ENCODE measurements at places on chromosomes 5 and 9.

DNA sequence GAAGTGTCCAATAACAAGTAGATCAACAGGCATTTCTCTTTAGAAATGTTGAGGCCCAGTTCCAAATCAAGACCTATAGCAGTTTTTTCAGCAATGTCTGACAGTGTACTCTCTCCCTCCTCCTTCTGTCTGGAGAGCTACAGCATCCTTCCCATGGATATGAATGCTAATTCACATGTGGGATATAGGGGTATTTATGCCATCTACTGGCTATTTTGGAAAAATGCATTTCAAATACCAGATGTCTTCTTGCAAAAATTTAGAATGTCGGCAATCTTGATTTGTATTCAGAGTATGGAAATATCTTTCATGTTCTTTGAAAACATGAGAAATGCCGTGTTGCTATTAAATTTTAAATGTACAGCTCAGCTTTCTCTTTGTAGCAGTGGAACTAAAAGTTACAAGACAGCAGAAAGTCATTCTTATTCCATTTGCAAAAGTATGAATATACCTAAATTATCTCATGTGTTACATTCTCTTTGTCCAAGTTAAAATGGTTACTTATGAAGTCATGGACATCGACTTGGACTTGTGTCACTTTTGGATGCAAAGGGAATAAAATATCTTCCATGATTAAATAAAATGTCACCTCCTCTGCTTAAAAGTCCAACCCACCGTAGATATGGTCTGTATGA lies 647.8 kb downstream of the TAF11L14 start:
- no peak for DNase-seq

DNA sequence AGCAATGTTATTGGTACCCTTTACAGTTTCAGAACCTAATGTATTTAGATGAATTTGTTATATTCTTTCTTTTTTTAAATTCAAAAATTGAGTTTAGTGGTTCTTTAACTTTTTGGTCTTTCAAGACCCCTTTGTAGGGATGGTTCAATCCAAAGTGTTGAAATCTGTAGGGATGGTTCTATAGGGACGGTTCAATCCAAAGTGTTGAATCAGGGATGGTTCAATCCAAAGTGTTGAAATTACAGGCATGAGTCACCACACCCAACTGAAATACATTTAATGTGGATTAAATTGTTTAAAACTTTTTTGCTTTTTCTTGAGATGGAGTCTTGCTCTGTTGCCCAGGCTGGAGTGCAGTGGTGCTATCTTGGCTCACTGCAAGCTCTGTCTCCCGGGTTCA lies 30.6 kb downstream of the SNX2 start:
- DNase-seq: no peak

DNA sequence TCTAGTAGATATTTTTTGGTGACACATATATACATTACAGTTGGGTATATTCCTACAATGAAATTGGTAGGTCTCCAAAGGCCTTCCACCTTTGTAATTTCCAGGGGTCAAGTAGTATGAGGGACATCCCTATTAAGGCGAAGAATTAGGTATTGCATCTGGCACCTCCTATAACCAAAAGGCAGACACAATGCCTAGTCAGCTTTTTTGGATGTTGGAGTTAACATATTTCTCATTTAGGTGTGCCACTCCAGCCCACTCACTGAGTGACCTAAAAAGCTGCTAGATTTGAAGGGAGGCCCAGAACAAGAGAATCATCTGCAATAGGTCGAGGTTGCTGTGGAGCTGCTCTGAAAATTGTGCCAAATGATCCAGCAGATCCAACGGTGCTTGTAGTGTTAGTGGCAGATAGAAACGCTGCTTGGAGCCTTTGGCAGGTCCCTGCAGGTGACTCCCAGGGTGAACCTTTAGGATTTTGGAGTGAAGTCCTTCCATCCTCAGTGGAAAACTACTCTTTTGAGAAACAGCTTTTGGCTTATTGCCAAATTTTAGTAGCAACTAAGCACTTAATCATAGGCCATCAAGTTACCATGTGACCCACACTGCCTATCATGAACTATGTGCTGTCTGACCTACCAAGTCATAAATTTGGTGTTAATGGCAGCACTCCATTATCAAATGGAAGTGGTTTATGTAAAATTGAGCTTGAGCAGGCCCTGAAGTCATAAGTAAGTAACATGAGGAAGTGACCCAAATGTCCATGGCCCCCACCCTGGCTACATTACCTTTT lies 15.7 kb upstream of the FNIP1 start:
- no peak for DNase-seq

DNA sequence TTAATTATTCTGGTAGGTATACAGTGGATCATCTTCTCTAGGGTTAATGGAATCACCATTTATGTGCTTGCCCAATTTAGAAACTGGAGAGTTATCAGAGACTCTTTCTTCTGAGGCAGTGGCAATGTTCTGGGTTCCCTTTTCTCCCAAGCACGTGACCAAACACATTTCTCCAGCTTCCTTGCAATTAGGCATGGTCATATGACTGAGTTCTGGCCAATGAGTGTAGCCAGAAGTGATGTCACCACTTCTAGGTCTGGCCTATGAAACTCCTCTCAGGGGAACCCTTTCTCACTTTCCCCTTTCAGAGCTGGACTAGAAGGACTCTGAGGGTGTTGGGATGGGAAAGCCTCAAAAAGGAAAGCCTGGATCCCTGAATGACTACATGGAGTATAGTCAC lies 172.0 kb downstream of the NSG2 start:
- no peak for DNase-seq

- no peak for DNase-seq
These were observed 170.0 kb downstream of the NTRK2 start for GRCh38 chr9:84839541-84839940.

GRCh38 chr5:107580889-107581820 lies 89.6 kb downstream of the EFNA5 start:
- no peak for DNase-seq

- no peak for DNase-seq
These were observed 7.4 kb upstream of the FBXL7 start for GRCh38 chr5:15492545-15492944.

GRCh38 chr5:154494036-154494435 lies 16.0 kb upstream of the HAND1 start:
- DNase-seq: no peak

- no peak for DNase-seq
These were observed 342.6 kb downstream of the GLIS3 start for GRCh38 chr9:3957306-3957705.

- no peak for DNase-seq
These were observed 148.9 kb downstream of the GCNT1 start for GRCh38 chr9:76607730-76608436.

DNA sequence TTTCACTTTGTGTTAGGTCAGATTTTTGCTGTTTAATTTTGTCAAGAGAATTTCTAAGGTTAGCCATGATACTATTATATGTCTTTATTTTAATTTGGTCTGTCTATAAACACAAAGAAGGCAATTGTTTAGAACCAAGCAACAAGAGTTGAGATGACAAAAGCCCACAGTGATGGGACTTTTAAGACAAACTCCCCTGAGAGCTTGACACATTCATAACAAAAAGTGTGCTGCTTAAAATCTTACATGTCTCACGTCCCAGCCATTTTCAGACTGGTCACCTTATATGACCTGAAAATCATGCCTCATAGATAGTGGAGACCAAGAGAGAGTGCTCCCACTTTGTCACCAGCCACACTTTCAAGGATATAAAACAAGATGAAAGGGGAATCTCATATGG lies 21.6 kb upstream of the NNT start:
- no peak for DNase-seq

DNA sequence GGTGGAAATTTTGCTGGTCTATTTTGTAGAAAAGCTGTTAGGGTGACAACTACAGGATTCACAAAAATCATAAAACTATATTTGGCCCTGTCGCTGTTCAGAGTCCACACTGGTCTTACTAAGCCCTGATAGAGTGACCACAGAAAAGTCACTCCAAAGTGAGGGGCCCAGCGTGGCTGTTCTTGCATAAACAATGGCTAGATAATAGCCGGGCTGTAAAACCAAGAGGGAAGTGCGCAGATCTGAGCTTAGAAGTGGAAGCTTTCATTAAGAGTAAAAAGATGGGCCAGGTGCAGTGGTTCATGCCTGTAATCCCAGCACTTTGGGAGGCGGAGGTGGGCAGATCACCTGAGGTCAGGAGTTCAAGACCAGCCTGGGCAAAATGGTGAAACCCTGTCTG lies 15.5 kb upstream of the CTSL start:
- no peak for DNase-seq

GRCh38 chr5:41892031-41892430 lies 12.1 kb upstream of the RIMOC1 start:
- no peak for DNase-seq

DNA sequence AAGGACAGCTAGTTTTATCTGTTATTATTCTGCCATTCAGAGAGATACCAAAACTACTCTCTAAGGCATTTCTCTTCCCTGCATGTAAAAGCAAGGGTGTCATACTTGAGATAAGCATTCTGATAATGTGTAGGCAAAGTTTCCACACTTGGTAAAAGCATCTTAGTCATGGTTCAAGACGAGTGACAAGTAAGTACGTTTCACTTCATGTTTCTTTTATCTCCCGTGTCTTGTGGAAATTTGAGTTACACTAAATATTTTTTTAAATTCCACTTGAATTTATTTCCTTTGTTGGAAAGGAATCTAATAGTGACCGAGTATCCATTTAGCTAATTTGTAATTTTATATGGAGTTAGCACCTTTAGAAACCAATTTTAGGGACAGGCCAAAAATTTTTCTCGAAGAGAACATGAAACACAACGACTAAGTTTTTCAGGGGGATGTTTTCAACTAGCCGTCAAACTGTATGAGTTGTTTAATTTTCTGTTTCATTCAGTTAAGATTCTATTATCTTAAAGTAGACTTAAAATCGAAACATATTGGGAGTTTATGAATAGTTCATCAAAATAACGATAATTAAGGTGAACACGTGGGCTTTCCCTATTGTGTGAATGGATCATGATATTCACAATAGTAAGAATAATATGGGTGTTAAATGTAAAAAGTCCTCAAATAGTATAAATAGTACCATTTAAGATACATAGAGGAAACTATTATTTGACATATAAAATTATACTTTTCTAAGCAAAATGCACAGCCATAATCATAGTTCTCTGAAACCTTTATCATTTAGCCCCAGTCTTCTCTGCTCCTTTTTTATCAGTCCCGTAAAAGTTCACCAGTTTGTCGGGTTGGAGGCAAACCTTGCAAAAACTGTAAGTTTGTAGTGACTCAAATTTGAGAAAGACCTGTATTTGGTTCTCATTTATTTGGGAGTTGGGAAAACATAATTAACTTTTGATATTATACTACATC lies 1.6 kb downstream of the RFESD start:
- DNase-seq: no peak

DNA sequence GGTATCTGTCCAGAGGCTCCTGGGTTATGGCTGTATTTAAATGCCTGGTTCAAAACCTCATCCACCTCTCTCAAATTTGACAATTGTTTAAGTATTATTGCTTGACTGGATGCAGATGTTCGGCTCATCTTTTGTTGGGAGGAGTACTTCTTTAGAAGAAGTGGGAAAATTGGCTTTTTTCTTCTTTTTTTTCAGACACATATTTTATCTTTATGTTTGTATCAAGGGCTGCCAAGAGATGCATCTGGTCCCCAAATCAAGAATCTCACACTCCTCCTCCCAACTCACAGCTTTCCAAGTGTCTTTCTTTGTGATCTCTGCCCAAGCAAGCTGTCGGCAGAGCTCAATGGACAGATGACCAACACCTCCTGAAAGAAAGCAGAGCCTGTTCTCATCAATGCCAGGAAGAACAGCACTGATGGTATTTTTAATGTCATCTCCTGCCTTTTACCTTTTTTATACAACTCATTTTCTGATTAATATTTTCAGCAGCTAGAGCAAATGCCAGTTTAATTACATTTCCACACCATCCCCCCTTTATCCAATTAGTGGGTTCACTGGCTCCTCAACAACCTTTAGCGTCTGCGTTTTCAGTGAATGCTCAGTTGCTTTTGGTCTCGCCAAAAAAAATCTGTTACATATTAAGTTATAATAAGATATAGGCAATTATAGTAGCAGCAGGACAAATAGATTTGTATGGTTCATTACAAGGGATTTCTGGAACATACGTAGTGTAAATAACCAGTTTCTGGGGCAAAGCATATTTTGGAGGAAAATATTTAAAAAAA lies 110.3 kb upstream of the SLIT3 start:
- DNase-seq: no peak

GRCh38 chr9:126777733-126778132 lies 27.1 kb upstream of the ZBTB43 start:
- DNase-seq: no peak

GRCh38 chr9:117425566-117425965 lies 10.7 kb upstream of the ASTN2 start:
- DNase-seq: no peak

- DNase-seq: no peak
These were observed 60.4 kb upstream of the RGMB start for GRCh38 chr5:98713027-98713426.

- no peak for DNase-seq
These were observed 134.2 kb upstream of the RGMB start for GRCh38 chr5:98639274-98639673.

- no peak for DNase-seq
These were observed 48.1 kb downstream of the KCNV2 start for GRCh38 chr9:2765250-2765880.

DNA sequence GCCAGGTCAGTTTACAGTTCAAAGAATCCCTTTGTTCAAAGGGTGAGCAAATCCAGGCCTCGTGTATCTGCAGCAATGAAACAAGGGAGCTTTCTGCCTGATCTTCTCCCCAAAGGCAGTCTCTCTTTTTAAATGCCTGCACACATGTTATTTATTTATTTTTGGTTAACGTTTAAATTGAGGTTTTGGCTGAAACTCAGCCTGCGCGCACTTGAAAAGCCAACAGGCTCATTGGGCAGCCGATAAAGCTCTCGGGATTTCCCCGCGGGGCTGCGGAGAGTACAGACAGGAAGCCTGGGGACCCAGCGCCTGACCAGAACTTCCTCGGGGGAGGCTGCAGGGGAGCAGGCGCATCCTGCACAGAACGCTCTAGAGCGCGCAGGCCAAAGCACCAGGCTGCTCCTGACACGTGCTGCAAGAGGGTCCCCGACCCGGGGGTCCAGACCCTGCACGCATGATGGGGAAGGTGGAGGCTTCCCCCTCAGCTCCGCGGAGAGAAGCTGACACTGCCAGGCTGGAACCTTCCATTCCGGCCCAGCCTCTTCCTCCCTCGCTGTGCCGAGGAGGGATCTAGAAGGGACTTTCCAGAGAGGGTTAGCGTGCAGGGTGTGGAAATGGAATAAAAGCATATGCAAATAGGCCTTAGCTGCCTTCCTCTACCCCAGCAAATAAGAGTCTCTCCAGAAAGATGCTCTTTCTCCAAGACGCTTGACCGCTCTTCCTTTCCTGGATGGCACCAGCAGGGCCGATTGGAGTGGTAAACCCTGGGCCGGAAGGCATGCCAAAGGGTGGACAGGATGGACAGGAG lies 46.1 kb downstream of the PTTG1 start:
- peak; percentile 37 for DNase-seq

GRCh38 chr5:14492331-14492964 lies 89.1 kb upstream of the OTULINL start:
- DNase-seq: no peak

- no peak for DNase-seq
These were observed 15.0 kb upstream of the MRNIP start for GRCh38 chr5:179873588-179874110.

GRCh38 chr5:128341056-128341455 lies 197.0 kb downstream of the FBN2 start:
- DNase-seq: no peak

- no peak for DNase-seq
These were observed 20.0 kb downstream of the OR2V1 start for GRCh38 chr5:181111010-181111409.
